Muscle of arm (tissue), 14 donors: ENCODE measurements at places on chromosomes 2 and 18. TPM values are rescaled to one million over a fixed set of nuclear protein-coding genes. Genes with fewer than 3 reads are reported as not detected.

DNA sequence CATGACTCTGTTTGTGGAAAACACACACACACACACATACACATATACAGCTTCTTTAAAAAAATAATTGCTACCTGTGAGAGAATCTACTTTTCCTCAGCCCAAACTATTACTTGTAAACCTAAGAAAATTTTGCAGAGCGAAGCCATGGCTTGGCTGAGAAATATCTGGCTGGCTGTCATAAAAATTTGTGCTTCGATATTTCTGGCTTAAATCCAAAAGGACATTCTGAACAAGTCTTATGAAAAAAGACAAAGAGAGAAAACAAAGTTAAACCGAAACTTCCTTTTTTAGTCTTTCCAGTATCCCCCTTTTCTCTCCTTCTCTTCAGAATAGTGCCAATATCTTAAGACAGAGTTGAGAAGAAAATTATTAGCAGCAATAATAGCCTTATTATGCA is 2048.0 kb downstream of the SUCLG1 start:
- no peak for DNase-seq

GRCh38 chr2:190053426-190053825 is 9.1 kb downstream of the MSTN start:
- no peak for DNase-seq

EGR4 gene
- polyA plus RNA-seq = not detected

GRCh38 chr2:226995625-226996041 is 159.8 kb downstream of the RHBDD1 start:
- no peak for DNase-seq

DNA sequence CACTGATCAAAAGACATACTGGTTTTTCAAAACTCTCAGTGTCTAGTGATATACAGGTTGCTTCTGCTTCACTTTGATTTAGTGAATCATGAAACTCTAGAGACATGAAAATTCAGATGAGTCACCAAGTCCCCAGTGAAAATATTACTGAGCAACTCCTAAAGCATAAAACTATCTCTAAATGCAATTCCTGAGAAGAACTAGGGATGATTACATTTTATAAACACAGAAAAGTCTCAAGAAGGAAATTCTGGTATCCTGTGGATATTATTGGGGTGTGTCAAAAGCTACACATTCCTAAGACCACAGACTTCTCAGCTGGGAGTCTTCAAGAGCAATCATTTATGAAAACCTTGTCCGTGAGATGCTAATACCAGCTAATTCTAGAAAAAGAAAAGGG is 9.7 kb downstream of the LRRTM4 start:
- DNase-seq = no peak

DNA sequence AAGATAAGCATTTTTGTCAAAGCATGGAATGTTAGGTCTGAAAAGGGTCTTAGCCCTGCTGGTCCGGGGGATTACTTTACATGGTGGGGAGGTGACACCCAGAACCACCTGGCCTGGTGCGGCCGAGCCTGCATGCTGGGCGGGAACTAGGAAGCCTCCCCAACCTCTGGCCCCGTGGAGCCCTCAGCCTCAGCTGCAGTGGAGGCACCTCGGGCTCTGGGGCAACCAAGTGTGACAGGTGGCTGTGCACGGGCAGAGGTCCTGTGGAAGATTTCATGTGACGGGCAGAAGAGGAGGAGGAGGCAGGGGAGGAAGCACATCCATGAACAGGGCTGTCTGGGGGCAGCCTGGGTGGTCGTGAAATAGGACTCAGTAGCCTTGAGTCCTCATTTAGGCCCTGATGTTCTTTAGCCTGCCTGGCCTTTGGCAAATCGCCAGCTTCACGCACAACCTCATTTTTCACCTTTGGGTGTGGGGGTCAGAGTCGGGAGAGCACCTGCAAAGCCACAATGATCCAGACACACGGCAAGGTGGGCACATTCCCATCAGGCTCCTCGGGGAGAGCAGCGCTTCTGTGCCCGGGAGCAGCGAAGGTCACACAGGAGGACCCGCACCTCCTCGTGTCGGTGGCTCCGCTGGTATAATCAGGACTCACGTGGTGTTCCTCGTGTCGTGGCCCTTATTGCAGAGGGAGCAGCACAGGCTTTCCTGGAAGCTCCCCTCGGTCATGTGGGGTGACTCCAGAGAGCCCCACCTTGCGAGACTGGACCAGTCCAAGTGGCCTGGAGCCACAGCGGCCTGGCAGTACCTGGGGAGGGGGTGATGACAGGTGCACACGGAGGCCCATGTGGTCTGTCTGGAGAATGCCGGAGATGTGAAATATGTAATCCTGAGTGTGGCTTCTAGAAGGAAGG is 13.9 kb downstream of the CNDP2 start:
- no peak for DNase-seq

TMEM169 gene
- 5.3 TPM for polyA plus RNA-seq

DNA sequence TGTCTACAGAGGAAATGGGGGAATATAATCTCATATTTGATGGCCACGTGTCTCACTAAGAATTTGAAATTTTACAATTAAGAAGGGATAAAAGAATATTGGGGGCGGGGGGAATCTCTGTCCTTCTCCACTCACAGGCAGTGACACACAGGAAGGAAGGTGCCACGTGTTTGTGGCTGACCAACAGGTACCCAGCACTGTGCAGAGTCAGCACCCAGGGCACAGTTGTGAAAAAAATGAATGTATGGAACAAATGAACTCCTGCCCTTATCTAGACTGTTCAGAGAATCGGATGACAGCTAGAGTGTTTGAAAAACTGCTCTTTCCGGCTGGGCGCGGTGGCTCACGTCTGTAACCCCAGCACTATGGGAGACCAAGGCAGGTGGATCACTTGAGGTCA is 317.0 kb upstream of the MYT1L start:
- DNase-seq = no peak

G6PC2 gene
- polyA plus RNA-seq = not detected
